CD4-positive, alpha-beta T cell treated with Interleukin-2 at 100 ng/mL for 4 hours (primary cell): ENCODE measurements at places on chromosomes 16 and 17.

- no peak for DNase-seq
Observed at GRCh38 chr17:67290711-67291291, 45.8 kb upstream of the HELZ start.

DNA sequence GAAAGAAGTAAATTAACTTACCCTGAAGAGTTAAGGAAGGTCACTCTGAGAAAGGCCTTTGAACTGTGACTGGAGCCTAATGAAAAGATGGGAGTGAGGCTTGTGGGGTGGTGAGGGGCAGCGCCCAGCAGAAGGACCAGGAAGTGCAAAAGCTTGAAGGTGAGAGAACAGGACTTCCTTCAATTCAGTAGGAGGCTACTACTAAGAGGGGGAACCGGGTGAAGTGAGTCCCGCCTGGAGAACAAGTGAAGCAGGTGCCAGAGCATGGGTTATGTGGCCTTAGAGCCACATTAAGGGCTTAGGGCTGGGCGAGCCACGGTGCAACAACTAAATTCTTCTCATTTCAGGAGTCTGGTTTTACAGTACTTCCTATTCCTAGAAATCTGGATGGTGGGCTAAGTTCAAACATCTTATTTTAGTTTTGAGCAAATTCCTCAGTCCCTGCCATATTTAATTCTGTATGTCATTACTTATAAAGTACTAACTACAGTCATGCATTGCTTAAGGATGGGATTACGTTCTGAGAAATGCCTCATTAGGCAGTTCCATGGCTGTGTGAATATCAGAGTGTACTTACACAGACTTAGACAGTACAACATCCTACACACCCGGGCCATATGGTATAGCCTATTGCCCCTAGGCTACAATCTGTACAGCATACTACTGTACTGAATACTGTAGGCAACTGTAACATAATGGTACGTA lies 5.1 kb downstream of the CFAP20 start:
- no peak for DNase-seq

DNA sequence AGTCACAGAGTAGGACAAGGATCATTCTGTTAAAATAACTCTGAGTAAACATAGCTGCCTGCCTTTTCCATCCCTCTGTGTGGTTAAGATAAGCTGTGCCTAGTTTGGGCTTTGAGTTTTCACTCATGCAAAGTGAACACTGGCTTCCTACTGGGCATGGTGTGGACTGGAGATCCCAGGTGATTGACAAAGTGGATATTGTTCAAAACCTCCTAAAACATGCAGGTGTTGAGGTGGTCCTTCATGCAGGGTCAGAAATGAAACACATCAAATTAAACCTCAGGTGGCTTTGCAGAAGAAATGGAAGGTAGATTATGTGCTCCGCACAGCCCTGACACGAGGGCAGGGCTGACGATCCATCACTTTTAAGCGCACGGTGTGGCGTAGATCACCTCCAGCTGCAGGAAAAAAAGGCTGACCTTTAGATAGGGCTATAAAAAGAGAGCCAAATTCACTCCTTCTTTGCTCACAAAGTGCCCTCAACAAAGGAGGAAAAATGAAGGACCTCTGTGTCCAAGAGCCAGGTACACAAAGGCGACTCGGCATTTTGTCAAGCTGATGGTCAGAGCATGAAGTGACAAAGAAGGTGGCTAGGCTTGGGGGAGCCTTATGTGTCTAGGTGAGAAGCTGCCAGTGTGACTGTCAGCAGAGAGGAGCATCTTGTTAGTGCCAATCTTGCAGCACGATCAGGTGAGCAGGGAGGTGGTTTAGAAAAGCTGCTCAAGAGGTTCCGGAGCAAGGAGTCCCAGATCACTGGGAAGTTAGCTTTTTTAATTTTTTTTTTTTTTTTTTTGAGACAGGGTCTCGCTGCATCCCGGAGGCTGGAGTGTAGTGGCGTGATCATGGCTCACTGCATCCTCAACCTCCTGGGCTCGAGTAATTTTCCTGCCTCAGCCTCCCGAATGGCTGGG lies 19.9 kb upstream of the ITPRIPL2 start:
- no peak for DNase-seq

- no peak for DNase-seq
Observed at GRCh38 chr17:5793899-5794298, 209.6 kb upstream of the NLRP1 start.

GRCh38 chr17:64657610-64658125 lies 4.4 kb downstream of the SMURF2 start:
- no peak for DNase-seq

DNA sequence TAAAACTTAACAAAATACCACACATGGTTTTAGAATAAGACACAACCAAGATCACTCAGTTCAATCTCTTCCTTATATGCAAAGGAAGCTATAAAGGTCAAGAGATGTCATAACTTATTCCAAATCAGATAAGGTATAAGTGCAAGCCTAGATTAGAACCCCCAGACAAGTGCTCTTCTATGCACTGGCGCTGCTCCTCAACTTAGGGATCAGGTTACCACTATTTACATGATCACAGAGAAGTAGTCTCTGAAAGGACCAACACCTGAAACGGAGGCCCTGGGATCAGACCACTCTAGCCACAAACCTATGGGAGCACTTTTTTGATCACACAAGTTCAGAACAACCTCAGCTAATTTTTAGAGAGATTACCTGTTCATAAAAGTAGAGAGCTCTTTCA lies 16.6 kb downstream of the COPS3 start:
- DNase-seq: no peak

- no peak for DNase-seq
Observed at GRCh38 chr17:48738424-48738802, 9.9 kb upstream of the HOXB13 start.

GRCh38 chr17:6304894-6305612 lies 129.9 kb downstream of the AIPL1 start:
- no peak for DNase-seq

DNA sequence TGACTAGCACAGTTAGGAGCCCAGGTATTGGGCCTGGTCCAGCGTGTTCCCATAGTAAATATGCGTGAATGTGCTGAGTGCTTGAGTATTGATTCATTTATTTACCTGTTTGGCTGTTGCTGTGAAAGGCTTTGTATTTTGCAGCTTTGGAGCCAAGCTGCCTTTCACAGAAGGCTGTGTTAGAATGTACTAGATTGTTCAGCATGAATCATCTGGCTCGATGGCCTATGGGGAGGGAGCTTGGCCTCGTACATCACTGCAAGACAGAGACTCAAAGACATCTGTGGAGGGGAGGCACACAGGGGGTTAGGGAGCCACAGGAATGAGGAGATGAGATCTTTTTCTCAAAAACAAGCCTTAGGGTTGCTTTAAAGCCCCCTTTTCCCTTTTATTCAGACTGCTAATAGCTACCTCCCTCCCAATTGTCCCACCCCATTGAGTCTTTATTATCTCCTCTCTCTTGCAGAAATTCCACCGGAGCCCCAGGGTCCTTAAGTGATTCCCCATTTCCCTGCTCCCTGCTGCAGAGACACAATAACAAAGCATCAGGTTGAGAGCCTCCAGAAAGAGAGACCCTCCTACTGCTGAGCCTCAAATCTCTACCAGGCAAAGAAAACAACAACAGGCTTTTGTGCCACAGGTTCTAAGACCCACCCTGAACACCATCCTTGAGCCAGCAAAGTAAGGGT lies 307.2 kb downstream of the ABCC12 start:
- no peak for DNase-seq

- DNase-seq: no peak
Observed at GRCh38 chr17:5976251-5976650, 93.9 kb upstream of the WSCD1 start.

- DNase-seq: peak; percentile 32
Observed at GRCh38 chr17:76048711-76049110, 21.6 kb upstream of the EVPL start.
